Hindlimb muscle (tissue), 1 donor: ENCODE measurements at places on chromosomes 7 and 10. TPM values are rescaled to one million over a fixed set of nuclear protein-coding genes. Genes with fewer than 3 reads are reported as not detected.
A peak's percentile ranks its signal among the peaks of the same experiment; 100 is the strongest.

GRCh38 chr10:93475871-93476270 is 6.3 kb downstream of the MYOF start:
- DNase-seq = no peak

DNA sequence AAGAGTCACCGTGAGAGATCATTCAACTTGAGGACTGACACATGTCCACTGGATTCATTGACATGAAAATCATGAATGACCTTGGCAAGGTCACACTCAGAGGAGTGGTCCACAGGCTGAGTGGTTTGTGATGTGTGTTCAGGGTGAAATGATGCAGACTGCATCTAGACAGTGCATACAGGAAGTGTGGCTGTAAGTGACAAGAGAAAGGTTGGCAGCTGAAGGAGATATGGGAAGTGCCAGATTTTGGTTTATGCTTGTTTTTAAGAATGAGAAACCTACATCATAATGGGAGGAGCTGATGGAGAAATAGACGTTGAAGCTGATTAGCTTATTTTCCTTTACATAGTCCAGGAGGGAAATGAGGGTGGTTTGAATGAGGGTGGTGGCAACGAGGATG is 64.8 kb upstream of the VIPR2 start:
- no peak for DNase-seq

DNA sequence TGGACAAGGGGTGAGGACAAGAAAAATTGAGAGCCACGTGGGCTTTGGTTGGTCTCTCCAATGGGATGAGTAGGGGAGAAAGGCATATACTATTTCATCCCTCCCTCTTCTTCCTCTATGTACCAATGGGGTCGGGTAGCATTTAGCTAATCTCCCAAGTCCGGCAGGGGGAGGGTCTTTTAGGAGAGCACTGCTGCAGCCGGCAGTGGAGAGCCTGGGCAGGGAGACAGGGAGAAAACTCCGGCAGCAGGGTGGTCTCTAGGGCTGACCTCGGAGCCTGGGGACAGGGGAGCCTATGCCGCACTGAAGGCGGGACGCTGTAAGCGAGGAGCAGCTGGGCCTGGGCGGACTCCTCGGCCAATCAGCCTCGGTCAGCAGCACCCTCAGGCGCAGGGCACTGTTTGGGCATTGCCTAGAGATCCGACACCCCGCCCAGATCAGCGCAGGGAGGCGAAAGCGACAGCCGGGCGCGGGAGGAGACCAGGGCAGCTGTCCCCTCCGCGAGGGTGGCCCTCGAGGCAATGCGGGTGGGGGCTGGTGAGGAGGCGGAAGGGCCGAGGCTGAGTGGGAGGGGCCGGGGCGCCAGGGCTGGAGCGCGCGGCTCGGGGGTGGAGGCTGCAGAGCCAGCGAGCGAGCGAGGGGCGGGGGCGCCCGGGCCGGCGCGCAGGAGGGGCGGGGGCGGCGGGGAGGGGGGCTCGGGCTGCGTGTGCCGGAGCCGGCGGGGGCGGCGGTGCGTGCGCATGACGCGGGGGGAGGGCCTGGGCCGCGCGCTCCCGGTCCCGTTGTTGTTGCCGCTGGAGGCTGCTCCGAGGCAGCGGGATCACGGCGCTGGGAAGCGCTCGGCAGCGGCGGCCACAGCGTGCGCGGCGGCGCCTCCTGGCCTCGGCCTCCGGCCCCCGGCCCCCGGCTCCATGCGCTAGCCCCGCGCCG is at the start of gene AGAP3:
AGAP3 (plus strand) TSS at position 785 of the 930 bp plus-strand sequence. CDS start 267 bp downstream, outside the sequence.
- DNase-seq = peak; percentile 89

GRCh38 chr7:81469869-81470723 is 299.8 kb downstream of the HGF start:
- DNase-seq = peak; percentile 75

GRCh38 chr10:98456043-98456570 is 9.4 kb upstream of the HPS1 start:
- no peak for DNase-seq

GRCh38 chr7:75962607-75963380 is 31.6 kb downstream of the TMEM120A start:
- DNase-seq = peak; percentile 70

AVL9 gene
- 13.2 TPM for polyA plus RNA-seq

HOXA3 gene
- polyA plus RNA-seq = 11.2 TPM
